ENCODE measurements at places on chromosomes 11 and 22.

GRCh38 chr22:46074771-46075551, 75.4 kb upstream of the PPARA start:
- DNase-seq = no peak

GRCh38 chr11:116534270-116534975, 238.4 kb downstream of the BUD13 start:
- DNase-seq = no peak

- DNase-seq = no peak
Observed at GRCh38 chr22:47434336-47435203, 672.1 kb downstream of the TBC1D22A start.

DNA sequence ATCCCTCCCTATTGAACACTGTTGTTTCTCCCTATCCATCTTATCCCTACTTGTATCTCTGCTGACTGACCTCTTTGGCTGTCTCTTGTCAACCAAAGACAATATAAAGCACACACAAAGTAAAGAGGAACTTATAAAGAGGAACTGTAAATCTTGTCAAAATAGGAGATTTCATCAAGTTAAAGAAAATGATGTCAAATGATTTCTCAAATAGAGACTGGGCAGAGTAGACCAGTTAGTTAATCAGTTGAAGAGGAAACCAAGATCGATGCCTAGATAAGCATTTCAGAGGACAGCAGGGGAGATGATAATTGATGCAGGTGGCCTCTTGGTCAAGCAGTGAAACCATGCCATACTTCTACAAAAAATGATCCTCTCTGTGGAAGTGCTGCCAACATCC, 22.7 kb downstream of the KCNQ1OT1 start:
- no peak for DNase-seq

GRCh38 chr11:97107604-97108003, 717.8 kb downstream of the JRKL start:
- no peak for DNase-seq

DNA sequence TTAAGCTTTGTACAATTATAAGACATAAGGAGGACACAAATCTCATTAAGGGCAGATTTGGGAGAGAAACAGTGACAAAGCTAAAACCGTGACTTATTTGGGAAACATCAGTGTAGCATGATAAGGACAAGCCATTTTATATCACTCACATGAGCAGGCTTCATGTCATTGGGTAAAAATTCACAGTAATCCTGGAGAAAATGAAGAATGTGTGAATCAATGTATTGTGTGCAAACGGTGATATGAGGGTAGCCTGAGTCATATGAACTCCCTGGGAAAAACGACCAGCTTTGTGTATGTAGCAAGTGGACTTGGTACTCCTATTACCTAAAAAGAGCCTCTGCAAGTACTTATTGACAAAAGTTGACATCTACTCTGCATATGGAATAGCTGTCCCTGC, 6.0 kb upstream of the TRIM34 start:
- DNase-seq = no peak

GRCh38 chr11:95084509-95084908, 5.1 kb upstream of the ENDOD1 start:
- no peak for DNase-seq

- no peak for DNase-seq
Observed at GRCh38 chr11:20020198-20020597, 140.1 kb downstream of the DBX1 start.

DNA sequence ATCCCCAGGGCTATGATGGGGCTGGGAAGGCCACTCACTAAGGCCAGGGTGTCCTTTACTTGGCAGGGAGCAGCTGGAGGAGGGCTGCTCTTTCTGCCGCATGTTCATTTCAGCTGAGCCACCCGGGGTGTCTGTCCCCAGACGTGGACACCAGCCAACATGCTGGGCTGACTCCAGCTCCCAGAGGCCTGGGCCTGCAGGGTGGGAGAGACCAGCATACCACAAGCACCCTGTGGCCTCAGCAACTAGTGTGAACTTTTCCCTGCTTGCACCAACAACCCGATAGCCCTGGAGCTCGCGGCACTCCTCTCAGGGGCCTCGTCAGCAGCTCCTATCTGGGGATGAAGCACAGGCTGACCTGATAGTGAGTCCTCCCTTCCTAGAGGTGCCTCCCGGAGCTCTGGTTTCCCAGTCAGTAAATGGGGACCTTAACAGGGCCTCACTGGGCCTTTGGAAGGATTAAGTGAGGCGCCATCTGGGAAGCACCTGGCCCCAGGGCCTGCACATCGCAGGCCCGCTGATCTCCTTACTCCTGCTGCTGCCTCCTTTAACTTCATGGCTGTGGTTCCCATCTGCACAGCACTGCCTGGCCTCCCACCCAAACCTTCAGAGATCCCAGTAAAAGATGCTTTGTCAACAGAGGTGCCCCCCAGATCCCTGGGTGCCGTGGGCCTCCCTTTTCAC, 83.4 kb downstream of the GALNT18 start:
- DNase-seq = peak; percentile 86

- DNase-seq = no peak
Observed at GRCh38 chr11:19977941-19978340, 182.3 kb downstream of the DBX1 start.

DNA sequence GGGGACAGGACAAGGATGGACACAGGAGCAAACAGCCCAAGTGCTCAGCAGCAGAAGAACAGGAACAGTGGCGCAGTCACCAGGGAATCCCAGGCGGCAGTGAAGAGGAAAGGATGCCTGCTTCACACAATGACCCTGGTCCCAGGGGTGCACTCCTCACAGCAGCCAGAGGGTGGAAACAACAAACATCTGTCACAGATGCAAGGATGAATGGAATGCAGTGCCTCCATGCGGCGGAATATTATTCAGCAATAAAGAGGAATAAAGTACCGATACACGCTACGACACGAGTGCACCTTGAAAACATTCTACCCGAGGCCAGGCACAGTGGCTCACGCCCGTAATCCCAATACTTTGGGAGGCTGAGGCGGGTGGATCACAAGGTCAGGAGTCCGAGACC, 12.7 kb downstream of the CSNK1E start:
- no peak for DNase-seq

DNA sequence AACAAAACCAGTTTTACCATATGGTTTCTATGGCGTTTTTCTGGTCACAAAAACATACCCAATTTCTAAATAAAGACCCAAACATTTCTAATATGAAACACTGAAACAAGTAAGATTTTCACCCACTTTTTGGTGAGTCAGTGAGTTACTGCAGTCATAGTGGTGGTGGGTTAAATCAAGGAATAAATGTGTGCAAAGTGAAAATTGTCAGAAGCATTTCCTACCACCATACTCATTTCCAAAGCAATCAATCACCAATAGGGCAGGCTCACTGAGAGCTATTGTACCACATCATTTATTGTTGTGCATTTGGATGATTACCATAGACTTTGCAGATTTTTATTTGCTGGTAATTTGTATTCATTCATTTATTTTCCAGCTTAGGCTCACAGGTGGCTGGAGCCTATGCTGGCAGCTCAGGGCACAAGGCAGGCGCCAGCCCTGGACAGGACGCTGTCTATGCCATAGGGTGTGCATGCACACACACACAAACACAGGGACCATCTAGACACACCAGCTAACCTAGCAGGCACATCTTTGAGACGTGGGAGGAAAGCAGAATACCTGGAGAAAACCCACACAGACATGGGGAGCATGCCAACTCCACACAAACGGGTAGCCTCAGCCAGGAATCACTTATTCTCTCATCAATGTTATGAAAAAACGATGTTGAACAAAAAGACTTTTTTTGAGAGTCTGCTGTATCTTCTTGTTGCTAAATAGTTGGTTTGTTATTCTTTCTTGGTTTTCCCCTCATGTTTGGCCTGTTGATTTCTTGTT, 5.1 kb downstream of the FAM118B start:
- DNase-seq = no peak

GRCh38 chr11:126479178-126479930, 123.9 kb downstream of the ST3GAL4 start:
- no peak for DNase-seq

DNA sequence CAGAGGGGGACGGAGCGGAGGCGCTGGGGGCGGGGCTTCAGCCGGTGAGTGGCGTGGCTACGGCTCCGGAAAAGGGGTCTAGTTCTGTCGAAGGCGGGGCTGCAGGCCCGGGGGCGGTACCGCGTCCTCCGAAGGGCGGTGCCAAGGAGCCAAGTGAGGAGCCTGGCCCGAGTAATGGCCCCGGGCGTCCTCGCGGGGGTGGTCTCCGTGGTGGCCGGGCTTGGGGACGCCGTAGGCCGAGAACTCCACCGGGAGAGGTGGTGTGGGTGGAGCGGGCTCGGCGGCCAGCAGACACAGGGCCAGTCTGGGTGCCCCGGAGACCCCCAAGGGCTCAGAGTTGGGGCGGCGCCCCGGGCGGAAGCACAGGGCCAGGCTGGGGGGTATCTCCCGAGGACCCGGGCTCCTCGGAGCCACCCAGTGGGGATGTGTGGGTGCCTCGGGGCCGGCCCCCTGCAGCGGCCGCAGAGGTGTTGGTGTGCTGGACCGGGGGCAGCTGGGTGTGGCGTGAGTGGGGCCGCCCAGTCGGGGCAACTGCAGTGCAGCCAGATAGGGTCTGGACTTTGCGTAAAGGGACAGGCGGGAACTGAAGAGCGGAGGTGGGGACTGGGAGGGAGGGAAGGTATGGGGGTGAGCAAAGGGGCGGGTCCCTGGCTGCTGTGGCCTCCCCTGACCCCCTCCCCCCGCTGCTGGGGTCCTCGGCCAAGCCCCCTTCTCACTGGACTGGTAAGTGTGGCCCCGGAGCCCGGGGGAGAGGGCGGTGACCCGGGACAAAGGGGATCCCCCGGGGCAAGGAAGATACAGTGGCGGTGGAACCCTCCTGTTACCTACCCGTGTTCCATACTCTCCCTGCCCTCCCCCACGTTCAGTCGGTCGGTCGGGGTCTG, 838 bp downstream of the FKBP2 start:
- DNase-seq = peak; percentile 64

DNA sequence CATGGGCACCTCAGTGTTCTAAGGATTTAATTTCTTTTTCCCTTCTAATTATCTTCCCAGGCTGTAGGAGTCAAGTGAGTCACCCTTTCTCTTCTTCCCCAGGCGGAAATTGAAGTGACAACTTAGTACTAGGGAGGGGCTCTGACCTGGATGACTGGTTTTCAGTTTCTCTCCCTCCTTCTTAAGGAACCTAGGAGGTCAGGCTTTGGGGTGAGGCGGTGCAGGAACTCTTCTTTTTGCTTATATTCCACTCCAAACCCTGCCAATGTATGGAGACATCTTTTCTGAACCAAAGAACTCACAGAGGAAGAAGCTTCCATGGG, 12.6 kb downstream of the ZDHHC5 start:
- peak; percentile 21 for DNase-seq

- peak; percentile 47 for DNase-seq
Observed at GRCh38 chr11:100827934-100828661, 141.0 kb downstream of the ARHGAP42 start.

Data from WERI-Rb-1 (cell line).